ENCODE measurements at places on chromosomes 11 and 22. TPM values are rescaled to one million over a fixed set of nuclear protein-coding genes. Genes with fewer than 3 reads are reported as not detected.

Gene PRSS23
- total RNA-seq: 44.2 TPM

Gene BARX2
- total RNA-seq: 14.3 TPM

Gene KRTAP5-7
- not detected for total RNA-seq

Gene RAPSN
- 55.2 TPM for total RNA-seq

Gene JHY
- total RNA-seq: 1.1 TPM

Gene UPB1
- total RNA-seq: 0.21 TPM

Gene TUB
- total RNA-seq: 26.2 TPM

Gene BMAL1
- total RNA-seq: 21.8 TPM

Gene FKBP2
- total RNA-seq: 28.6 TPM

Gene CABP4
- 1.1 TPM for total RNA-seq

Gene ISX
- total RNA-seq: not detected

Gene DBX1
- total RNA-seq: 2.3 TPM

Gene VPREB1
- not detected for total RNA-seq

Gene FIBIN
- 99.0 TPM for total RNA-seq

Gene TRIM51
- total RNA-seq: not detected

Gene EIF3D
- total RNA-seq: 248 TPM

Gene CADM1
- 53.1 TPM for total RNA-seq

Gene HORMAD2
- not detected for total RNA-seq

Gene OR6T1
- not detected for total RNA-seq
